Glutamatergic neuron (in vitro differentiated cells): ENCODE measurements at places on chromosomes 3 and 15. TPM values are rescaled to one million over a fixed set of nuclear protein-coding genes. Genes with fewer than 3 reads are reported as not detected.

The WNT5A gene
- total RNA-seq: 0.76 TPM

The C15orf39 gene
- total RNA-seq: 9.0 TPM

The SCAANT1 gene
- not detected for total RNA-seq

The FOXL2NB gene
- total RNA-seq: 0.15 TPM

The RASSF1 gene
- total RNA-seq: 27.8 TPM

The BUB1B gene
- total RNA-seq: 16.5 TPM

The RARB gene
- 1.2 TPM for total RNA-seq

The SHC4 gene
- total RNA-seq: 4.4 TPM

The RAB11A gene
- total RNA-seq: 197 TPM

The RHCG gene
- not detected for total RNA-seq

The IL17RC gene
- total RNA-seq: 41.9 TPM

The SLC9C1 gene
- total RNA-seq: not detected

The ZNF385D gene
- total RNA-seq: 42.9 TPM

The SSUH2 gene
- 0.66 TPM for total RNA-seq

The COL7A1 gene
- total RNA-seq: 62.0 TPM

The IL5RA gene
- total RNA-seq: not detected

The LRRIQ4 gene
- 0.29 TPM for total RNA-seq

The HYAL1 gene
- total RNA-seq: 0.96 TPM

The MOBP gene
- total RNA-seq: not detected

The SKOR1 gene
- total RNA-seq: 4.0 TPM

The PLS1 gene
- total RNA-seq: 1.3 TPM

The IGSF10 gene
- 0.05 TPM for total RNA-seq
